ENCODE measurements at places on chromosomes 5 and 9.

DNA sequence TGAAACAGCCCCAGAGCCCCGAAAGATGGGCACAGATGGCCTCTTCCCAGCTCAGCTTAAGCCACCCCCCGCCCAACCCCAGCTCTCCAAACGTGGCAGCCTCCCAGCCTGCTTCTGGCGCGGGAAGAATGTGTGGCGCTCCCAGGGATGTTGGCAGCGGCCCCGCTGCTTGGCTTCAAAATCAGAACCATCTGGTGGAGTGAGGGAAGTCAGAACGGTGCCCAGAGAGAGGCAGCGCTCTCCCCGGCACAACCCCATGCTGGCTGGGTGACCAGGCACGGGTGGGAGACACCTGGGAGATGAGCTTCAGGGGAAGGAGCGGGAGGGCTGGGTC lies 72.7 kb upstream of the ORM1 start:
- DNase-seq, result no peak

GRCh38 chr9:130467316-130467715 lies 22.6 kb downstream of the ASS1 start:
- DNase-seq, result no peak

DNA sequence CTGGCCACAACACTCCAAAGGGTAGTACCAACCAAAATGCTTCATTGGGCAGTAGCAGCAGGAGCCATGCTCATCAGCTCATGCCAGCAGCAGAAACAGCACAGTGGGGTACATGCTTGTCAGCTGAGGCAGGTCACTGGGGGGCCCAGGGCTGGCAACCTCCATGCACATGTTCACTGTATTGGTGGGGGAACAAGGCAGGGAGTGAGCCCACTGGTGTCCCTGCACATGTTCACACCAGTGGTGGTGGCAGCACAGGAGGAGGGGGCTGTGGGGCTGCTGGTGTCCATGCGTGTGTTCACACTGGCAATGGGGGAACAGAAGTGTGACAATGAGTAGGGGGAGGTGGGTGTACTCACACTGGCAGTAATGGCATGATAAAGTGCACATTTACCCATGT lies 254.3 kb upstream of the KIF2A start:
- DNase-seq, result no peak

- DNase-seq, result no peak
Observed at GRCh38 chr9:18717759-18718158, 243.8 kb downstream of the ADAMTSL1 start.

GRCh38 chr9:127943731-127944144 lies 6.1 kb upstream of the DPM2 start:
- peak; percentile 76 for DNase-seq

Data from stimulated activated CD4-positive, alpha-beta T cell treated with anti-CD3 and anti-CD28 coated beads, Interleukin-4, amount 100 ng/mL, for 4 hours (primary cell).